GM20000 (cell line): ENCODE measurements at places on chromosomes 1 and 21.

DNA sequence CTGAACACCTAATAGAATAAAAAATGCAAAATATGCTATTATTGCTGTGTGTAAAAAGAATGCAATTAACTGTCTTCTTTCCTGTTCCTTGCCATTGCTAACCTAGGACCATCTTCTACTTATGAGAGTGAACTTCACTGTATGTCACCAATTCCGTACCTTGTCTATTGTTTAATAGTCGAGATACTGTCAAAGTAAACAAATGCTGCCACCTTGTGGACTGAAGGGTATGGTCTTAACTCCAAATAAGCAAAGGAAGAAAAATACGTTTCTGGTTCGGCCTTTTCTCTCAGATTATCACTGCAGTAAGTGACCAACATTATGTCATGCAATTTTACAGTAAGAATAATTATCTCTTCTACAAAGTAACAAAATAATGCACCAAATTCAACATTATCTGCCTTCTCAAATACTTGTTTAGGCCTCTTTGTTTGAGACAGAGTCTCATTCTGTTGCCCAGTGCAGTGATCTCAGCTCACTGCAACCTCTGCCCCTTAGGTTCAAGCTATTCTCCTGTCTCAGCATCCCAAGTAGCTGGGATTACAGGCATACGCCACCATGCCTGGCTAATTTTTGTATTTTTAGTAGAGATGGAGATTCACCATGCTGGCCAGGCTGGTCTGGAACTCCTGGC is 133.4 kb downstream of the COP1 start:
- DNase-seq, result peak; percentile 38

- no peak for DNase-seq
These were observed 222.7 kb upstream of the PTBP2 start for GRCh38 chr1:96498744-96499340.

GRCh38 chr1:180181996-180182642 is 27.4 kb downstream of the QSOX1 start:
- DNase-seq, result no peak

GRCh38 chr1:59094001-59094400 is 202.9 kb upstream of the FGGY start:
- no peak for DNase-seq

DNA sequence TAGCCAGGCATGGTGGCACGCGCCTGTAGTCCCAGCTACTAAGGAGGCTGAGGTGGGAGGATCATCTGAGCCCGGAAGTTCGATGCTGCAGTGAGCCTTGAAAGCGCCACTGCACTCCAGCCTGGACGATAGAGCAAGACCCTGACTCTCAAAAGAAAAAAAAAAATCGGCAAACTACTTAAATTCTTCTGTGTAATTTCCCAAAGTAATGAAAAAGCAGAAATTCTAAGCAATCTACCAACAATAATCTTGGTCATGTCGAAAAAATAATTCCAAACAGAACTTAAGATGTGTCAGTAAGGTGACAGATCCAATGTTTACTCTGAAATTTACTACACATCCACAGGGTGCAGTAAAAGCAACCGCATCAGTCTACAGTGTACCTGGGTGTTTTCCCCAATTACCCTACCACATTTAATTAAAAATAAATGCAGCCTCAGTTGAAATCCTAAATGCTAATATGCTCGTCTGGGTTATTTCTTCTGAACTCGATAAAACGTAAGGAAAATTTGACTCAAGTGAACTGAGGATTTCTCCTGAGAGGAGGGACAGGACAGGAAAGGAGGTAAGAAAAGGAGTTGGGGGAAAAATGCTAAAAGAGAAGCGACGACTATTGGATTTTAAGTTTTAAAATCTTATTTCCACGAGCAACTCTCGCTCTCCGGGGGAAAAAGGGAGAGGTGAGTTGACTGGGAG is 801 bp downstream of the EPRS1 start:
- DNase-seq, result peak; percentile 26

GRCh38 chr1:44238660-44239059 is 25.4 kb downstream of the DMAP1 start:
- no peak for DNase-seq

DNA sequence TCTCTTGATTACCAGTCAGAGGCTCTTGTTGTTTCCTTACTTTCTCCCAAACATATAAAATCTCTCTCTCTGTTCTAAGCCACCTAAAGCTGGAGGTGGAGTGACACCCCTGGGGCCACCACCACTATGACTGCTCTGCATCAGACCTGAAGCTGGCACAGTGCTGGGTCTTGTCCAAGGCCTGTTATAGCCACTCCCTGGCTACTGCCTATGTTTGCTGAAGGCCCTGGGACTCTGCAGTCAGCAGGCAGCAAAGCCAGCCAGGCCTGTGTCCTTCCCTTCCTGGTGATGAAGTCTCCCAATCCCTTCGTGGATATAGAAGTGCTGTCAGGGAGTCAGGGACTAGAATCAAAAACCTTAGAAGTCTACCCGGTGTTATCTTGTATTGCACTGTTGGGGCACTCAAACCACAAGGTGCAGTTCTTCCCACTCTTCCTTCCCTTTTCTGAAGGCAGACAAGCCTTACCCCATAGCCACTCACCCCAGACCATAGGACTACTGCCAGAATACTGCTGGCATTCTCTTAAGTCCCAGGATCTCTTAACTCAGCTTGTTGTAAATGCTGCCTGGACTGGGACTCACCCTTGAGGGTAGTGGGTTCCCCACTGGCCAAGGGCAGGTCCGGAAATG is 103.1 kb downstream of the RPS6KC1 start:
- DNase-seq, result no peak

DNA sequence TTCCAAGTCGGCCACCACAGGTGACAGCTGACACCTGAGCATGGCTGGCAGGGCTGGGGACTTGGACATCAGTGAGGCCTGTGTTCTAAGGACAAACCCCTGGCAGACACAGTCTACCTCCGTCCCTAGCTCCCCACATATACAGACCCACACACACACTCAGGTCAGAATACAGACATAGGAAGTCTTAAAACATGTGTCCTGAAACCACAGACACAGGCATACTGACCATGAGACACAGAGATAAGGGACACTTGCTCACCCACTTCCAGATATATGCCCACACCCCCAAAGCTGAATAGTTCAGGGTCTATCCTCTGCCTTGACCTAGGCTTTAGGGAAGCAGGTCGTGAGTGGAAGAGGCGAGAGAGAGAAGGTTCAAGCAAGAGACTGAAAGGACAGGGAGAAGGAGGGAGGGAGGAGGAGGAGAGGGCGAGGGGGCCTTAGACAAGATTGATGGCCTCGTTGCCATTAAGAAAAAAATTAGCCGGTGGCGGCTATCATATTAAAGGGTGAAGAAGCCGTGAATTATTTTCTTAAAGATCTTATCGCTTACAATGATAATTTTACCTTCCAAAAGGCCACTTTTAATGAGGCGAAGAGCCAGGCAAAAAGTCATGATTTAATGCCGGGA is 49.9 kb downstream of the TMEM53 start:
- no peak for DNase-seq

DNA sequence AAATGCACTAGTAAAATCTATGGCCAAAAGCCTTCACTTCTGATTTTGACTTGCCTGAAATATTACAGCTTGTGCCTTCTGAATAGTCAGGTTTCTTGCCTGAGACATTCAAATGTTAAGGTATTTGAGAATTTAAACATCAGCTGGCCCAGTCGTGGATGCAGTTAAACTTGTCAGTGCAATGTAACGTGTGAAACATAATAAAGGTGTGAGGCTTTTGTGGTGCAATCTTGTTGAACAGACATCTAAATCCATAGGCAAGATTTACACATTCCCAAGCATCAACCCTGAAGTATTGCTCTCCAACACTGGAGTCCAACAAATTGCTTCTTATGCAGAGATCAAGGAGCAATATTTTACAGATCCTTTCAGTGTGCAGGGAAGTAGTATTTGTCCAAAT is 4.4 kb downstream of the CCN1 start:
- DNase-seq, result no peak

DNA sequence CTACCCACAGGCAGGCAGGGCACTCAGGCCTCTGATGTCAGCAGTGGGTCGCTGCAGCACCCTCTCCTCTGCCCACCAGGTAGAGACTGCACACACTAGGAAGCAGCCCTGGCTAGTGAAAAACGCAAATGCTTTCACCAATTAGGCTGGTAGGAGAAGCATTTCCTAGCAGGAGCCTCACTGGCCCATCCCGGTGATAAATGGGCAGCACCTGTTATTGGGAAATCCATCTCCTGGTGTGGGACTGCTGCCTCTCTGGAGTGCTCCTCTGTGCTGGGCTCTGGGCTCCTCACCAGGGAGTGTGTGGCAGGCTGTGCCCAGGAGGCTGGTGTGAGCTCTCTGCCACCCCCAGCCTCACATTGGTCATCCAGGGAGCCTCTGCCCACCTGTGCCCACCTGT is 28.6 kb downstream of the LRP8 start:
- no peak for DNase-seq

GRCh38 chr1:65703853-65704252 is 88.8 kb upstream of the PDE4B start:
- no peak for DNase-seq

DNA sequence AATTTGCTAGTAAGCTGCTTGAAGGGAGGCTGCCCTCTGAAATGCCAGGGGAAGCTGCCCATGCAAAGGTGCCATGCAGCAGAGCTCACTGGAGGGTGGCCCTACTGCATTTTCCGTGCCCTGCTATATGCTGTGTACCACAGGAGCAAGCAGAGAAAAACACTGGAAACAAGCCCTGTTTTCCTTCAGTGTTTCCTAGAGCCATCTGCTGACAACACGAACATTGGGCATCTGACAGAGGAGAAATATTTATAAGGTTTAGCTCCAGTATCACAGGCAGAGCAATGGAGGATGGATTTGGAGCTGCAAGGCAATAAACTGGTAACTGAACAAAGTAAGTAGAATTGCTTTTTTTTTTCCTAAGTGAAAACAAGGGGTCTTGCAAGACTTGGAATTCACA is 198.4 kb downstream of the USP25 start:
- no peak for DNase-seq
